Stimulated activated CD8-positive, alpha-beta memory T cell treated with anti-CD3 and anti-CD28 coated beads, Interleukin-4, amount 100 ng/mL, for 1 hour (primary cell): ENCODE measurements at places on chromosomes 5 and 9.
A peak's percentile ranks its signal among the peaks of the same experiment; 100 is the strongest.

DNA sequence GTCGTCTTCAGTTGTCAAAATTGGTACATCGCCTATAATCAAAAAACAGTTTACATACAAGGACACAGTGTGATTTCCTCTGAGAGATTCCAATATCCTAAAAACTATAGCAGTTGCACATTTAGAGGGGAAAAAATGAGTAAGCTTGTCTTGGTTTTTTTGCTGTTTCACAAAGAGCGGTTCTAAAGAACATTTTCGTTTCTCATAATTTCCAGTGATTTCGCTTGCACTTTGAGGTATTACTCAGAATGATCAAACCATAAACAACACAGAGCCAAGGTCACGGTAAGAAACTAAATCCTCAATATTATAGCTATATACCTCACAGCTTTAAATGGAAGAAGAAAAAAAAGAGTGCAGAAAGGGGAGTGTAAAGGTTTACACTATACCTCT lies 861 bp downstream of the MTX3 start:
- DNase-seq = no peak

DNA sequence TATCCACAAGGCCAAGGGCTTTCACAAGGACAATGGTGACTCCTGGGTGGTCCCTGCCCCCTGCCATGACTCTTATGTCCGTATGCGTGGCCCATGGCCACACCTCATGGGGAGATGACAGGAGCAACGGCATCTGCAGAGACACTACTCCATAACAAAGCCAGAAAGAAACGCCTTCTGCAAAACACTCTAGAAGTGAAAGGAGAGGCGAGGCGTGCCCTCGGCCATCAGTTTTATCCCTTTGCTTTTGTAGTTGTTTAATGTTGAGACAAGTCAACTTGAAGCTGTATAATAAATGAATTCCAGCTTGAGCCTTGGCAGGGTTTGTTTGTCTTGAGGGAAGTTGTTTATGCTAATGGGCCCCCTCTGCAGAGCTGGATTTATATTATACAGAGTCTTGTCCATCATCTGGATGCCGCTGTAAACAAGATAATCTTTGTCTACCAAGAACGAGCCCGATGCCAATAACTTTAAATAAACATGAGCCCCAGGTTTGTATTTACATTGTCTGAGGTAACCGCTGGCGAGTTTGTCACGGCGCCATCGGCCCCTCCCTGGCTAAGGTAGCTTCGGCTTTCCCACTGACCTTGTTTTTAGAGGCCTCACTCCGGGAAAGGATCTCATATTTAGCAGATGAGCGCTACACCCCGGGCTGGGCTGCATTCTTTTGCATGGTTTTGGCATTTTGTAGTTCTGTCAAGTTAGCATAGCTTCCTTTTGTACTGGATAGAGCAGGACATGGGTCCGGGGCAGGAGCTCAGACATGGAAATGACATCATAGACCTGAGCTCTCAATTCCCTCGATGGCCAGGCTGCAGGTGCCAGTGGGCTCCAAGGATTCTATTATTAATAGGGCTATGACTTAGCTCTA lies 165.3 kb downstream of the ERCC6L2 start:
- DNase-seq = no peak

DNA sequence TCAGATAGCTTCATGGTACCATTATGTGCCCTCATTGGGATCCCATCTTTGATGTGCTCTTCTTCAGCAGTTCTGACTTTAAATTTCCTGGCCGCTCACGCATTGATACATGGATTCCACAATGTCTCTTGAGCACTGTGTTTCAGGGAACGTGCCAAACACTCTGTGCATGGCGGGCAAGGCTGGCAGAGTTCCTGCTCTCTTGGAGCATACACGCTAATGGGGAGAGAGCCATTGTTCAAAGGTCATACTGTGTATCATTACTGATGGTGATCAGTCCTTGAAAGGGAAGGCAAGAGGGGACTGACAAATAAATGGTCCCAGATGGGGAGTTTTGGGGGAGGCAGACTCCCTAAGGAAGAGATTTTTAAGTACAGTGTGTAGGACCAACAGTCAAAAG lies 52.3 kb downstream of the AMBP start:
- DNase-seq = no peak

- DNase-seq = peak; percentile 63
These were observed 7.7 kb upstream of the SKP1 start for GRCh38 chr5:134184155-134185135.

DNA sequence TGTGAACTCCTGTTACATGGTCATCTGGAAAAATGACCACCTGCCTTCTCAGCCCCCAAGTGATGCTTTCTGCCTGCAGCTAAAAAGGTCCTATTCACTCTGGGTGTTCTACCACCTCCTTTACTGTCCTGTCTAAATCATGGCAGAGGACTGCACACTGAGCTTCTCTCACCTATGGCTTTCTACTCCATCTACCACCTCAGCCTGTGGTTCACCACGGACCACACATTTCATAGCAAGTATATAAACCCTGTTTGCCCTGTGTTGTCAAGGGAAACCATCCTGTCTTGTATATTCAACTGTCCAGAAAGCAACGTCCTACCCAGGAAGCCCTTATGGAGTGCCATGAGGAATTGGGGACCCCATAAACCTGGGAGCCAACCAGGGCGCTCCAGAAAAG lies 167.4 kb upstream of the ITGA1 start:
- no peak for DNase-seq

DNA sequence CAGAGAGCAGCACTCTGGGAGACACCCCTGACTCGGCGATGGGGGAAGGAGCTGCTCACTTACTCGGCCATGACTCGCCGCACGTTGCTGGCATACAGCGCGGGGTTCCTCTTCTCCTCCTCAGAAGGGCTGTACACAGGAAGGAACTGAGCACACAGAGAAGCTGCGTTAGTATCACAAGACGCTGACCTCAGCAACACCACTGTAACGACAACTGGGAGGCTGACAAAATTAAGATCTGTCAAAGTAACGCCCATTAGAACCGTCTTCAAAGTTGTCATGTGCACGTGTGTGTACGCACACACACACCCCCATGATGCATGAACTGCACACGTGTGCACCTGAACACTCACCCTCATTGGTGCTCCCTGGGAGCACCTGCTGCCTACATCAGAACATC lies 32.1 kb upstream of the SLC6A3 start:
- no peak for DNase-seq

DNA sequence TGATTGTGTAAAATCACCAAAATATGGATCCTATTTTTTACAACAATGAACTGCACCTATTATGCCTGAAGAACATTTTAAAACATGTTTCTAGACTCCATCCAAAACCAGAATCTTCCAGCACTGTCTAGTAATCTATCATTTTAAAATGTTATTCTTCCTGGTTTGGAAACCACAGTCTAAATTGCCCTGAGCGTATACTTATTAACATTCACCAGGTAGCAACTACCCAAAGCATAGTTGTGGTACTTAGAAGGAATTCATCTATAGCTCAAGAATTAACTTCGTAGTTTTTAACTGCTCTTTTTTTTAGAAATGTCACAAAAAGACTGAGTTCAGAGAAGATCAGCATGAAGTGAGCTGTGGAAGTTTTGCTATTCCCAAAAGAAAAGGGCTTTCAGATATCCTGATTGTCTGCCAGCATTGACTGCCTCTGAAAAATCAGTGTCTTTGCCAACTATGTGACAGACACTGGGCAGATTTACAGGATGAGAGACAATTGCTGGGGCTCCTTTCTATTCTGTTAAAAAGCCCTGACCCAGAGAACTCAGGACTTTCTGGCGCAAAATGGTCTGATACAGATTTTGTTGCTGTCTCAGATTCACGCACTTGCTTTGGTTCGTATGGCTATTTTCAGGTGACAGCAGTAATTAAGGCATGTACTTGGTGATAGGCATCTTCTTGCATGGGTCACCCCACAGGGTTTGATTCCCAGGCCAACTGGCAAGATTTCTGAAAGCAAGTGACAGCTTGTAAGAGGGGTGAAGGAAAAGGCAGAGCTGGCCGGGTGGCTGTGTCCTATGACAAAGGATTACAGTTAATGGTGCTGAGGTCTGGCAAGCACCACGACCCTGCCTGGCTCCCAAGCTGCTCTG lies 152.5 kb upstream of the RAI14 start:
- DNase-seq = no peak

DNA sequence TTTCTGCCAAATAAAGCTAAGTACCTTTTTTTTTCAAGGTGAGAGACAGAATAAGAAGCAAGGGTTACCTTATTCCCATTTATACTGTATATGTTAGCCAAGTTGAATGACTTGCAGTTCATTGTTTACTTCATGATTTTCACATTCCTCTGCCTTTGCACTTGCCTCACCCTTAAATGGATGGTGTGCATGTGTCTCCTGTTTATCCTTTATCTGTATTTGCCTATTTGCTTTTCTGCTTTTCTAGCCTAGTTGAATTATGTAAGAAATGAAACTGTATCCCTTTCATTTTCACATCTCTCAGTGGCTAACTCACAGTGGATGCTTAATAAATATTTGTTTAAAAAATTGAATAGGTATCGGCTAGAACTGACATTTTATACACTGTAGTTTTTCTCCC lies 200.8 kb upstream of the ST8SIA4 start:
- no peak for DNase-seq

DNA sequence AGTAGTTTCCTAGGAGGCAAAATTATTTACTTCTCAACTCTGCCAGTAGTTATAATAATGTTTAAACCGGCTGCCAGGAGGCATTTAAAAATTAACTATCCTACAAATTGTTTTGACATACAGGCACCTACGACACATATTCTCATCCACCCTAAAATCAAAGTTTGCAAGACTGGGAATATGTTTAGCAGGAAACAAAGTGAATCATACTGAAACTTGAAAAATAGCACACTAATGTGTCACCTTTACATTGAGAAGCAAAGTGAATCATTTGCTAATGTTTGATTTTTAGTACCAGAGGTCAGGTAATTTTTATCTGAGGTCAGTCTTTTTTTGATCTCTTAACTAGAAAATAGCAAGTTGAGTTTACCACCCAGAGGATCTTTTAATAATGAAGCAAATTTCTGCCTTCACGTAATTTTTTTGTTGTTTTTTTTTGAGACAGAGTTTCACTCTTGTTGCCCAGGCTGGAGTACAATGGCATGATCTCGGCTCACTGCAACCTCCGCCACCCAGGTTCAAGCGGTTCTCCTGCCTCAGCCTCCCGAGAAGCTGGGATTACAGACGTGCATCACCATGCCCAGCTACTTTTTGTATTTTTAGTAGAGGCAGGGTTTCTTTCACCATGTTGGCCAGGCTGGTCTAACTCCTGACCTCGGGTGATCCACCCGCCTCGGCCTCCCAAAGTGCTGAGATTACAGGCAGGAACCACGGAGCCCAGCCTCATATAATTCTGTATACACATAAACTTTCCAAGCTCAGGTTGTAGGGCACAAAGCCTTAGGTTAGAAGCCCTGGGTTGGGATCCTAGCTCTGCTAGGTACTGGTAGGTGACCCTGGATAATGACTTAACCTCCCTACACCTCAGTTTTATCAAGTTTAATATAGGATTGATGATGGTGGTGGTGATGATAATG lies 124.3 kb downstream of the UGCG start:
- no peak for DNase-seq

DNA sequence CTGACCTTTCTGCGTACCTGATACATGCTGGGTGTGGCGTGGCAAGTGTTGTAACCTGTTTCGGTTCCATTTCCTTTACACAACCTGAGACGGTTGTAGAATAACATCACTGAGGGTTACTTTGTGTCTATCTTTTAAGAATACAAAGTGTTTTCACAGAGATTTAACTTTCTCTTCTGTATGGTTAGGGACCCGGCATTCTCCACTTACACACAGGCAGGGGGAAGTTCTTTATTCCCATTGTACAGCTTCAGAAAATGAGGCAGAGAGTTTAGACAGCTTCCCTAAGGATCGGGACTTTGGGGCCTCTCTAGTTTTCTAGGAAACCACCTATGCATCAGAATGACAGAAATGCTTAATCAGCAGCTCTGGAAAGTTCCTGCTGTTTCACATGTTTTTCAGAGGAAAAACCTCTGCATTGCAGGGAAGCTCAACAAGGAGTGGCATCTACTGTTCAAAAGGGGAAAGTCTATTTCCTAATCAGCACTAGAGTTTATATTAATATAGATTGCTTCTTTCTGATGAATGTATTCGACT lies 41.3 kb downstream of the CAST start:
- no peak for DNase-seq

GRCh38 chr5:669111-669841 lies 23.9 kb downstream of the TPPP start:
- DNase-seq = no peak

DNA sequence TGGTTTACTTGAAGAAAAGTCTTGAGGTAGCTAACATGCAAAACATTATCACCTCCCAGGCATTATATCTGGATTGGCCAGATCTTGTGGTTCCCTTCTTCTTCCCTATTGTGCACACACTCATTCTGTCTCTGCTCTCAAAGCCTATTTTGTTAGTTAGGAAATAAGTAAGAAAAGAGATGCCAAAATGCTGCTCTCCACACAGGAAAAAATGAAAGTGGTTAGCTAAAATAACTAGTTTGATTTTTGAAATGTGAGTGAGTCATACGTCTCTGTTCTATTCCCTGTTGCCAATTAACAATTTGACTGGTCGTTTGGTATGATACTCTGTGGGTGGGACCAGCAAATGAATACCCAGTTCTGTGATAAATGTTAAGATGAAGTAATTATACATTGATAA lies 28.1 kb downstream of the LMNB1 start:
- DNase-seq = no peak
